ENCODE measurements at places on chromosomes 12 and 14.

GRCh38 chr12:12108441-12109058 lies 37.8 kb downstream of the BCL2L14 start:
- no peak for DNase-seq

DNA sequence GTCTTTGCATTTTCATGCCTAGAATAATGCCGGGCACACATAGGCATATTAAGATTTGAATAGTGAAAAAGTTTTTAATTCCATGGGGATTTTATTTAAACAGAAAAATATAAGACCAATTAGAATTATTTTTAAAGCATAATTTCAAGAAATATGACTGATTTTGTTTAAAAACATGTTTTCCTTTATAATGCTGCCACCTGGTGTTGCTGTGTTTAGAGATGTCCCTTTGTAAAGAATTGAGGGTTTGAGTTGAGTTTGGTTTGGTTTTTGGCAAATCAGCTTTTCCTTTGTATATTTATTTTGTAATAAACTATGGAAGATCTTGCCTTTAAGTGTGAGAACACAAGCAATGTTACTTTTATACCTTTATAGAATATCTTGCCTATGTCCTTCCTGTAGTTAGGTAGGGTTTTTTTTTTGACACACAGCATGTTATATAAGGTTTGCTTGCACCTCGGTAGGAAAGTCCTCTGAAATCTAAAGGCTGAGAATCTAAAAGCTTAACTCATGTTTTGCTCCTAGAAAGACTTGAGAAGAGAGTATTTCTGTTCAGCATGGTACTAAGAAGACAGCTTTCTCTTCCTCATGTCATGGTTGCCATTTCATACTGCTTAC lies 31.4 kb upstream of the SNAPC1 start:
- no peak for DNase-seq

DNA sequence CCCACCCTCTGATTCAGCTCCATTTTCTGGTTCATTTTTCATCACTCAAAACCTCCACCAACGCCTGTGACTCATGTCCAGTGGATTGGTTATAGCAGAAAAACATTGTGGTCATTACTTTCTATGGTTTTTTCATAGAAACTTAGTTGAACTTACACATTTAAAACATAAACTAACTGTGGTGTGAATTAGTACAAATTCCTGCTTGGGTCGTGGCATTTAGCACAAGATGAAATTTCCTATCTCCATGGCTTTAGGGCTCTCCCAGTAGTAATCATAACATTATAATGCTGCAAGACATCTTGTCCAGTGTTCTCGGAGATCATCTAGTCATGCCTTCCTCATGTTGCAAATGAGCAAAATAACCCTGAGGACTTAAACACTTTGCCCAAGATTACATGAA lies 7.1 kb downstream of the RNASE7 start:
- no peak for DNase-seq

DNA sequence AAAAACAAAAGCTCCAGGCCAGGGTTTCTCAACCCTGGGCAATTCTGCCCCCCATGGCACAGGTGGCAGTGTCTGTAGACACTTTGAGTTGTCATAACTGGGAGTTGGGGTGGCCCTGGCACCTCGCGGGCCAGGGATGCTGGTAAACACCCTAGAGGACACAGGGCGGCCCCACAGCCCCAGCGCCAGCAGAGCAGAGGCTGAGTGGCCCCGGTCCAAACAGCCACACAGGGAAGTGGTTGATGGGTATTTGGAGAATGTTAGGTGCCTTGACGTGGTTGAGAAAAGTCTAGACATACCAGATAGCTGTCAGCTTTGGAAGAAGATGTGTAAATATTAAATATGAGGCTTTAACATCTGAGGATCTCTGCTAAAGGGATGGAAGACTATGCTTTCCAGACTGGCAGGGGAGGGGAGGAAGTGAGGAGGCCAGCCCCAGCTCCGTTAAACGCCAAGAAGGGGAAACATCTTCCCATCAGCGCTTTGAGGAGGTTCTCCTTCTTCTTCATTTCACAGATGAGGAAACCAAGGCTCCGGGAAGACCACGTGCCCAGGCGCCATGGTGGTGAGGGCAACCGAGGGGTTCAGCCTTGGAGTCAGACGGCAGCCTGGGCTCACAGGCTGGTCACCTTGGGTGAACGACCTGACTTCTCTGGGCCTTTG lies 103.7 kb downstream of the SCARB1 start:
- no peak for DNase-seq

- no peak for DNase-seq
Observed at GRCh38 chr14:56268039-56268438, 149.8 kb downstream of the PELI2 start.

DNA sequence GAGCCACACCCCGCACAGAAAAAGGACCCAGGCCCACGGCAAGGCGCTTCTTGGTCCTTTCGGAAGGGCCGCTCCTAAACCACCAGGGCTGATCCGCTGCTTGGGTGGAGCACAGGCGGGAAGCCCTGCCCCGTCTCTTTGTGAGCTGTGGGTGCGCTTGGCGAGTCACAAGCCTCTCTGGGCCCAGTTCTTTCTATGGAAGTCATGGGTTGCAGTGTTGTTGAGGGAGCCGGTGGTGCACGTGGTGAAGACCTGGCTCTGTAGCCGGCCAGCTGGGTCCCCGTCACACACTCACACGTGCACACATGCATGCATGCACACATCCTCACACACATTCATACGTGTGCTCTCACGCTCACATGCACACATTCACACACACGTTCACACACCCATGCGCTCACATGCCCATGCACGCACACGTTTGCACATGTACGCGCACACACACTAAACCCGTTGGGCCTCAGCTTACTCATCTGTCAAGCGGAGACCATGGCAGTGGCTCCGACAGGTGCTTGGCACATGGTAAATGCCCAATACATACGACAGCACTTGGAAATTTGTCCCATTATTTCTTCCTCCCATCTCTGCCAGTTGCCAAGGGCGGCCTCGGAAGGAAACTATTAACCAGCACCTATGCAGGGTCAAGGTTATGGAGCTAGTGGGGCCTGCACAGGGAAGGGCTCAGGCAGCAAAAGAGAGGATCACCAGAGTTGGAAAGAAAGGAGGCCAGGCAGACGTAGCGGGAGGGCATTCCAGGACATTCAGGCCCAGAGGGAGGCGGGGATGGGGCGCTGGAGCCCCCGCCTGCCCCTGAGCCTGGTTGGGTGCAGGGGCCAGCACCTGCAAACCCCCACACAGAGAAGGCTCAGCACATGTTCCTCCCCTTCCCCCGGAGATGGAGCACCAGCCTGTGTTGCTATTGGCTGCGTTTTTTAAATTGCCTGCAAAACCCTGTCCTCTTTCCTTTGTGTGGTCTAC lies 96.9 kb downstream of the SETD3 start:
- no peak for DNase-seq

GRCh38 chr12:14216405-14217294 lies 148.8 kb upstream of the ATF7IP start:
- DNase-seq = no peak

GRCh38 chr14:30874999-30875787 lies 834 bp downstream of the COCH start:
- DNase-seq = no peak

All from T-helper 17 cell (primary cell).